SK-MEL-5 (cell line): ENCODE measurements at places on chromosomes 2 and 18. TPM values are rescaled to one million over a fixed set of nuclear protein-coding genes. Genes with fewer than 3 reads are reported as not detected.

The ASPRV1 gene
- 0.05 TPM in 1 of 2 replicates, not detected in the other for total RNA-seq

DNA sequence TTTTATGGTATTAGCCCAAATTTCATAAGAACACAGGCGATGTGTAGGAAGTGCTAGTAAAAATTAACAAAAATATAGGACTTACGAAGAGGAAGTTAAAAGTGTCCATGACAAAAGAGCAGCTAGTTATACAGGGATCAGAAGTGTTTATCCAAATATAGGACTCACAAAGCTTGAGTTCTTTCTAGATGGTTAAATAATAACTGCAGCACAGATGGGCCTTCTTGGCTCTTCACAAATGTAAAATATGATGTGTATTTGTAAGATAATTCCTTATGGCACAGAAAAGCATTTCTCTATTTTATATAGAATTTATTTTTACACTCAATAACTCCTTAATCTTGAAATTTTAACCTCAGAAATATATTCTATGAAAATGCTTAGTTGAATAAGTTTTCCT is 100.9 kb upstream of the SPHKAP start:
- DNase-seq: no peak

DNA sequence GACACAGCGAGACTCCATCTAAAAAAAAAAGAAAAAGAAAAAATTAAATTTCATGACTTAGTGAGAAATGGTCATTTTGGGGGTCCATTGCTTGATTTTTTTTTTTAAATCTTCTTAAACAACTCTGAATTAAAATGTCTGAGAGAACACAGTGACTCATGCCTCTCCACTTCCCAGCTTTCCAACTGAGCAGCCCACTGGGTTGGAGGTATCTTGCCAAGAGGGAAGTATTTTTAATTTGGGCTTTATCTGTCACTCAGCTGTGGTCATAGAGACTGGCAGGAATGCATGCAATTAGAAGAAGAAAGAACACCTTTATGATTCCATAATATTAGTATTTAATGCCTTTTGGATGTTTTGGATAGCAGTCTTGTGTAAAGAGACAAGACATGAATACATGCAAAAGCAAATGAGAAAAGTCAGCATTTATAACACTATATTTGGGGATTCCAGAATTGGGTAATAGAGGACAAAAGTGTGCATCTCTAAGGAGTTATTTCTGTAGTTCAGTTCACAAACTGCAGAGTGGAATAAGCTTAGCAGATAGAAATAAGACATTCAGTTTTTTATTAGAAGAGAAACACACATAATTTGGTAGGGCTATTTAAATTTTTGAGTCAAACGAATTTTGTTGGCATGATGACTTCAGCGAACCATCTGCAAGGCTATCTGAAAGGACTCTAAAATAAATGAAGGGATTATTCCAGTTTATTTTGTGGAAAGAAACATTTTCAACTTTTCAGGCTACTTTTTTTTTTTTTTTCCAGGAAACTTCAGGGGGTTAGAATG is 254.8 kb downstream of the TGIF1 start:
- no peak for DNase-seq

- DNase-seq: no peak
These were observed 34.9 kb downstream of the ANO7 start for GRCh38 chr2:241223211-241224017.

- DNase-seq: no peak
These were observed 169.2 kb downstream of the GLI2 start for GRCh38 chr2:120904830-120905234.

- DNase-seq: no peak
These were observed 283.3 kb downstream of the NRXN1 start for GRCh38 chr2:50748671-50749070.

DNA sequence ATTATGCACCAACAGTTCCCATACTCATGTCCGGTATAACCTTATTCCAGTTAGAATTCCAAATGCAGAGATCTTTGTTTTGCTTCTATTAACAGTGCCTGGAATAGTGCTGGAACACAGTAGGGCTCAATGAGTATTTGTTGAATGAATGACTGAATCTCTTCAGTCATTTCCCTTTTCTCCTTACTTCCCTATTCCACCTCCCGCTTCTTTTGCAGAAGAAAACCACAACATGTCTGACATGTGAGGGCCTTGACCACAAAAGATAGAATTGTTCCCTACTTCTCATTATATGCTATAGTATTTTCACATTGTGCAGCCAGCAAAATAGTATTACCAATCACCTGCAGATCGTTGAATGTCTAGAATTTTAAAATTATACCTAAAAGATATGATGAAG is 19.5 kb upstream of the HNRNPLL start:
- no peak for DNase-seq
